ENCODE measurements at places on chromosomes 1 and 21. TPM values are rescaled to one million over a fixed set of nuclear protein-coding genes. Genes with fewer than 3 reads are reported as not detected.

TCHHL1 gene
- not detected for total RNA-seq

RNU1-3 gene
- total RNA-seq: 1,730 TPM

KCNE2 gene
- total RNA-seq: not detected

MEGF6 gene
- 7.1 TPM for total RNA-seq

NHLH2 gene
- not detected for total RNA-seq

PADI6 gene
- not detected for total RNA-seq

TUFT1 gene
- total RNA-seq: 0.42 TPM

PRR9 gene
- total RNA-seq: not detected

C1orf210 gene
- total RNA-seq: not detected

PRRX1 gene
- total RNA-seq: not detected

- H3K4me3 ChIP-seq: no peak overlapping the region
- no peaks in the 10 kb centered on the region for H3K4me1 ChIP-seq
- DNase-seq: no peak
- no peaks in the 10 kb centered on the region for H3K27me3 ChIP-seq
- no peak overlapping the region for H3K27ac ChIP-seq
- H3K36me3 ChIP-seq: no peaks in the 10 kb centered on the region
These were observed 69.0 kb downstream of the MAGI3 start for GRCh38 chr1:113459279-113459678.

- H3K4me3 ChIP-seq: no peak overlapping the region
- H3K4me1 ChIP-seq: peaks cover 37% of the 10 kb centered on the region
- H3K27me3 ChIP-seq: no peaks in the 10 kb centered on the region
- H3K27ac ChIP-seq: no peak overlapping the region
- DNase-seq: no peak
These were observed 17.0 kb upstream of the CD101 start for GRCh38 chr1:116984406-116985160.

- H3K27ac ChIP-seq: peak overlapping the region; percentile 11
- peaks cover 13% of the 10 kb centered on the region for H3K4me1 ChIP-seq
- H3K27me3 ChIP-seq: peaks cover 3% of the 10 kb centered on the region
- no peak overlapping the region for H3K4me3 ChIP-seq
- peak; percentile 85 for DNase-seq
- no peaks in the 10 kb centered on the region for H3K36me3 ChIP-seq
These were observed 5.4 kb upstream of the NEK2 start for GRCh38 chr1:211680752-211681327.

- H3K27ac ChIP-seq: no peak overlapping the region
- no peaks in the 10 kb centered on the region for H3K4me1 ChIP-seq
- DNase-seq: no peak
- H3K36me3 ChIP-seq: no peaks in the 10 kb centered on the region
- peaks cover 20% of the 10 kb centered on the region for H3K27me3 ChIP-seq
- H3K4me3 ChIP-seq: no peak overlapping the region
These were observed 47.1 kb downstream of the ZNF697 start for GRCh38 chr1:119600976-119601375.

DNA sequence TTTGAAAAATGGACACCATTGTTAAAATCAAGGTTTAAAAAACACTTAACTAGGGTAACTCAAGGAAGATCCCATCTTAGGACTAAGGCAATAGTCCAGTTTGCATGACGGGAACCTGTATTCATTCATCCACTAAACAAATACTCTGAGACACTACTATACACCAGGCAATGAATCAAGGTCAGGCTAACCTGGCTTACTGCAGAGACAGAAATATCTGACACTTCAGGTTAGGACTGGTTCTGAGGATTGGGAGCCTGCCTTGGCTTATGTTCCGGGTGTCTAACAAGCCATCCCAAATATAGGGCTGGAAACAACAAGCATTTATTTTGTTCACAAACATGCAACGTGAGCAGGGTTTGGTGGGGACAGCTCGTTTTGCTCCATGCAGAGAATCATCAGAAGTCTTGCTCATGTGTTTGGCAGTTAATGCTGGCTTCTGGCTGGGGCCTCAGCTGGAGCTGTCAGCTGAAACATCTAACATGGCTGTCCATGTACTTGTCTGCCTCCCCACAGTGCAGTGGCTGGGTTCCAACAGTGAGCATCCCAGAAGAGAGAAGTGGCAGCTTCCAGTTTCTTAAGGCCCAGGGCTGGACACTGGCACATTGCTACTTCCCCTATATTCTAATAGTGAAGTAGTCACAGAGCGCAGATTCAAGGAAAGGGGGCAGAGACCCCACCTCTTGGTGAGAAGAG, 37.0 kb upstream of the CAMK1G start:
- H3K4me3 ChIP-seq: no peak overlapping the region
- peaks cover 12% of the 10 kb centered on the region for H3K4me1 ChIP-seq
- H3K36me3 ChIP-seq: no peaks in the 10 kb centered on the region
- no peak for DNase-seq
- no peak overlapping the region for H3K27ac ChIP-seq
- peaks cover 21% of the 10 kb centered on the region for H3K27me3 ChIP-seq

DNA sequence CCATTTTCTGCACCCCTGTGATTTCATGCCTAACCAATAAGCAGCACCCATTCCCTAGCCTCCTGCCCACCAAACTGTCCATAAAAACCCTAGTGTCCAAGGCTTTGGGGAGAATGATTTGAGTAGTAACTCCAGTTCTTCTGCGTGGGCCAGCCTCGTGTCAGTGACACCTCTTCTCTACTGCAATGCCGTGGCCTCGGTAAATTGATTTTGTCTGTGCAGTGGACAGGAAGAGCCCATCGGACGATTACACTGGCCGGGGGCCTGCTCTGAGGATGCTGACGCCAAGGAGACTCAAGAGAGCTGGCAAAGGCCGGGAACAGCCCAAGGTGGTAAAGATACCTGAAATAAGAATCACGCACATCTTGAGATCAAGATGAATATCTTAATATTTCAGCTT, 29.3 kb downstream of the RSPH1 start:
- no peak overlapping the region for H3K27ac ChIP-seq
- no peak overlapping the region for H3K4me3 ChIP-seq
- H3K27me3 ChIP-seq: peaks cover 4% of the 10 kb centered on the region
- H3K4me1 ChIP-seq: peaks cover 54% of the 10 kb centered on the region

DNA sequence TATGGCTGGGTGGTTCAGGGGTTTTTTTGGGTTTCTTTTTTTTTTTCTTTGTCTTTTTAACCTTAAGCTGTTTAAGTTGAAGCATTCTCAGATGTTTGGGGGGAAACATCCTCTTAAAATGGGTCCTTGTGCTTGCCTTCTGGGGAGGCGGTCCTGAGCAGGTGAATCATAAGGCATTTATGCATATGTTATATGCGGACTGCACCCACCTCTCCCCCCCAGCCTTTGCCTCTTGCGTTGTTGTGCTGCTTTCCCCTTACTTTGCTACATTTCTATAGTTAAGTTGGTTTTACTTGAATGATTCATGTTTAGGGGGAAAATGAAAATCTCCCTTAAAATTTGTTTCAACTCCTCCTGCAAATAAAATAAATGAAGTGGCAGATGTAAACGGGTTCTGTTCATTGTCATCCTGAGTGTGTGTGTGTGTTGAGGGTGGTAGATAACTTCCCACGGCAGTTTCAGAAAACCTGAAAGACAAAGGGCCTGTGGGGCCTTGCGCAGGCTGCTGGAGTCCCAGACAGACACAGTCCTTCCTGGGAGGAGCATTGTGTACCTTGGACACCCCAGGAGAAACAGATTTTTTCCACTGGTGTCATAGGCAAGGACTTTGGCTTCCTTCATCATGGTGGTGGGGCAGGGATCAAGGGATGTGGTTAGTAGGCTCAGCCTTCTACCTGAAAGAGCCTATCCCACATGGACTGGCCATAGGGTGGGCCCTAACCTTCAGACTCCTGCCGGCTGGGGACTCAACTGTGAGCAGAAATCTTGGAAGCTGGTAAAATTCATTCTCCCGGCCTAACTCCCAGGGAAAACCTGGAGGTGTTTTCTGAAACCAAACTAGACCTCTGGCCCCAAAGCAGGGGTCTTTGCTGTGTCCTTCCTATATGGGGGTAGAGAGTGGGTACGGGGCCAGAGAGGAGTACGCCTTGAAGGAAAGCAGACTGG, 926 bp upstream of the SH3D21 start:
- no peaks in the 10 kb centered on the region for H3K27me3 ChIP-seq
- no peak for DNase-seq
- H3K36me3 ChIP-seq: peaks cover 53% of the 10 kb centered on the region
- H3K27ac ChIP-seq: peak overlapping the region; percentile 54
- H3K4me3 ChIP-seq: peak overlapping the region; percentile 98
- peaks cover 27% of the 10 kb centered on the region for H3K4me1 ChIP-seq

GRCh38 chr21:36780861-36781260, 81.9 kb downstream of the SIM2 start:
- no peak overlapping the region for H3K27ac ChIP-seq
- H3K36me3 ChIP-seq: no peaks in the 10 kb centered on the region
- no peak for DNase-seq
- no peaks in the 10 kb centered on the region for H3K27me3 ChIP-seq
- no peak overlapping the region for H3K4me3 ChIP-seq

- no peaks in the 10 kb centered on the region for H3K36me3 ChIP-seq
- no peaks in the 10 kb centered on the region for H3K4me1 ChIP-seq
These were observed 77.7 kb upstream of the C1orf87 start for GRCh38 chr1:60151311-60151710.

- peaks cover 3% of the 10 kb centered on the region for H3K4me1 ChIP-seq
- no peak overlapping the region for H3K4me3 ChIP-seq
- H3K27me3 ChIP-seq: peaks cover 20% of the 10 kb centered on the region
- no peaks in the 10 kb centered on the region for H3K36me3 ChIP-seq
- no peak for DNase-seq
- H3K27ac ChIP-seq: no peak overlapping the region
These were observed 11.2 kb upstream of the TRIM33 start for GRCh38 chr1:114522264-114522575.

- no peak for DNase-seq
- H3K36me3 ChIP-seq: no peaks in the 10 kb centered on the region
- H3K27me3 ChIP-seq: no peaks in the 10 kb centered on the region
- H3K27ac ChIP-seq: no peak overlapping the region
These were observed 341.0 kb upstream of the NEGR1 start for GRCh38 chr1:72623299-72623708.

DNA sequence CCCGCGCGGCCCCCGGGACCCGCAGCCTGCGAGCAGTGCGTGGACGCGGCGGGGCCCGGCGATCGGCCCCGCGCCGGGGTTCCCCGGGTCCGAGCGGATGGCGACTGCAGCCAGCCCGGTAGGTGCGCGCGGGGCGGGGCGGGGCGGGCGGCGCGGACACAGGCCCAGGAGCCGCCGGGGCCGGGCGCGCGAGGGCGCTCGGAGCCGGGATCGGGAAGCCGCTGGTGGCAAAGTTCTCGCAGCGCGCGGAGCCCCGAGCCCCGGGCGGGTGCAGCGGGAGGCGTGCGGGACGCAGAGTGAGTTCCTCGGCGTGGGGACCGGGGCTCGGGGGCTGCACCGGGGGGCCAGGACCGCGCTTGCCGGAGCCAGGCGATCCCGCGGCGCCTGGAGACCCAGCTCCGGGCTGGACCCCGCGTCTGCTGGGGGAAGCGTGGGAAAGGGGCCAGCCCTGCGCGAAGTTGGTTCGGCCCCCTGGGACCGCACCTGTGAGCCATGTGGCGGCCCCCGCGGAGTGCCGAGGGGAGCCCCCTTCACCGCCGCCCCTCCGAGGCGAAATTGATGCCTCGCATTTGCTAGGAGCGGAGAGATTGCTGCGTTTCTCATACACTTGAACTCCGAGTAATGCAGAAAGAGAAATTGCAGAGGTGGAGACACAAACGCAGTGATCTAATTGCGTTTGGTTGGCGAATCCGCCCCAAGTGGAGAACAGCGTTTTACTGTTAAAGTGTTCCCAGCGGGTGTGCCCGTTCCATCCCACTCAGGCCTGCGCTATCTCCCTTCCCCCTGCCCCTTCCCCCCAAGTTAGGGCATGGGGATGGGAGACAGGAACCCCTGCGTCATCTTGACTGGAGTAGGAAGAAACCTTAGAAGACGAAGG, 228.9 kb upstream of the TMEM51 start:
- H3K4me1 ChIP-seq: peaks cover 10% of the 10 kb centered on the region
- H3K27ac ChIP-seq: no peak overlapping the region
- no peaks in the 10 kb centered on the region for H3K36me3 ChIP-seq
- H3K4me3 ChIP-seq: peak overlapping the region; percentile 2
- H3K27me3 ChIP-seq: peaks cover 40% of the 10 kb centered on the region
- DNase-seq: peak; percentile 28

- no peak for DNase-seq
- no peaks in the 10 kb centered on the region for H3K36me3 ChIP-seq
- H3K27me3 ChIP-seq: peaks cover 17% of the 10 kb centered on the region
- H3K4me1 ChIP-seq: no peaks in the 10 kb centered on the region
- no peak overlapping the region for H3K27ac ChIP-seq
- no peak overlapping the region for H3K4me3 ChIP-seq
These were observed 12.3 kb upstream of the RIMKLA start for GRCh38 chr1:42368096-42368795.

DNA sequence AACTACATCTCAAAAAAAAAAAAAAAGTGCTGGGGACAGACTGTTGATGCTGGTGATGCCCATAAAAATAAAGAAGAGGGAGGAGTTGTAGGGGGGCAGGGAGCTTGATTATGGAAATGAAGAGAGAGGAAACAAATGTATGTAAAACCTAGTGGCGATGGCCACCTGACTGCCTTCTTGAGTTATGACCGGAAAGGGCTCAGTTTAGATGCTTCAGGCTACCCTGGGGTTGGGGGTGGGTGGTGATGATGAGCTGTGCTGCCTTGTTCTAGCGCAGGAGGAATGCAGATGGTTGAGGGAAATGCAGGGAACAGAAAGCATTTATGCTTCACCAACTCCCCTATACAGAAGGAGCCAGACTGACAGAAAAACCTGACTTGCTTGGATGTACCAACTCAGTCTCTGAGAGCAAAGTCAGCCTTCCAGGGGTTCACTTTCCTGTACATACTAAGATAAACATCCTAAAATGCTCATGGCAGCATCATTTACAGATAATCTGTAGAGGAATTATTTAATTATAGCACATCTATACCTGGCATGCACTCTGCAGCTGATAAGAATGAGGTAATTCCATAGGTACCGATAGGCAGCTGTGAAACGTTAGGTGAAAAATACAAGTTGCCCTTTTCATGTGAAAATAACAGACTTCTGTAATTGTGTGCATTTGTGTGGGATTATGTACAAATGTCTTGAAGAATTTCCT, 8.0 kb upstream of the BCAR3 start:
- H3K4me3 ChIP-seq: no peak overlapping the region
- DNase-seq: no peak
- H3K36me3 ChIP-seq: no peaks in the 10 kb centered on the region
- H3K27me3 ChIP-seq: peaks cover 16% of the 10 kb centered on the region
- H3K4me1 ChIP-seq: peaks cover 16% of the 10 kb centered on the region

DNA sequence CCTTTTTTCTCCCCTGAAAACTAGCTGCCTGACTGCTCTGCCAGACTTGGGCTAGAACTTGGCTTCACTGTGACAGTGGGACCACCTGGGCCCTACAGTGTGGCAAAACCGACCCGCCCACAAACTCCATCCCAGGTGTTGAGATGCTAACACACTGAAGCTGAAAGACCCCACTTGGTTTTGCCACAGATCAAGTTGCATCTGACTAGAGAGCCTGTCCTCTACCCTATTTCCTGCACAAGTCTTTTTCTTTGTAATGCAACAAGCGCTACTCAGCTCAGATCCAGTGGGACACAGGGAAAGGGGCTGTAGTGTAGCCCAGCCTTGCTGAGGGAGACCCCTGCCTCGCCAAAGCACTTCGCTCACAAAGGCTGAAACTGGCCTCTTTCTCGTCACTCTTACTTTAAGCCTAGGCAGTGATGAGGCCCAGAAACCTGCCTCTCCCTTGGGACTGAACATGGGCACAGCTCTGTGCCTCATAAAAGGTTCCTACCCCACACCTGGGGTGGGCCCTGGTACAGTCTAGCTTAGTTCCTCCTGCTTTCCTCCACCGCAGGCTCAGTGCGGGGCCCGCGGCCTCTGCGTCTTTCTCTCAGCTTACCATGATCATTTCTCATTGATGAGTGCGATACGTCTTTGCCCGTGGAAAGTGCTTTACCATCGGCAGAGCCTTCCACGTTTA, 9.7 kb downstream of the ALPL start:
- H3K27me3 ChIP-seq: peaks cover 5% of the 10 kb centered on the region
- no peak overlapping the region for H3K27ac ChIP-seq
- H3K4me3 ChIP-seq: no peak overlapping the region
- H3K36me3 ChIP-seq: no peaks in the 10 kb centered on the region
